ENCODE measurements at places on chromosomes 1 and 21.

- DNase-seq: no peak
Measured at GRCh38 chr1:154706851-154707250, 98.9 kb upstream of the ADAR start.

- no peak for DNase-seq
Measured at GRCh38 chr1:9601942-9602793, 13.5 kb downstream of the TMEM201 start.

GRCh38 chr1:5428351-5428750 lies 563.9 kb downstream of the NPHP4 start:
- DNase-seq: no peak

DNA sequence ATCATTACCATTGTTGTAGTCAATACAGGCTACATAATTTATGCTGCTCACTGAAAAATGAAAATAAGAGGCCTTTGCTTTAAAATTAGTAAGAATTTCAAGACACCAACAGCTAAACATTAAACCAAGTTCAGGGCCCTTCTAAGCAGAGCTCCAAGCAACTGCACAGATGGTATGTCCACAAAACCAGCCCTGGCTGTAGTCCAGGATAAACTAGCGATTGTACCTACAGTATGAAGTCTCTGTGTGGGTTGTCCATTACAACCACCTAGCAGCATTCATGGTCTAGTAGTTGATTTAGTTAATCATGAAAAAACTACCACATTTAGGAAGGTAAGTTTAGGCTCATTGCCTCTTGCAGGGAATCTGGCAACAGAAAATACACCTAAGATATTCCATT lies 35.3 kb downstream of the CLCA4 start:
- no peak for DNase-seq

GRCh38 chr1:168467452-168467851 lies 76.3 kb downstream of the XCL2 start:
- no peak for DNase-seq

DNA sequence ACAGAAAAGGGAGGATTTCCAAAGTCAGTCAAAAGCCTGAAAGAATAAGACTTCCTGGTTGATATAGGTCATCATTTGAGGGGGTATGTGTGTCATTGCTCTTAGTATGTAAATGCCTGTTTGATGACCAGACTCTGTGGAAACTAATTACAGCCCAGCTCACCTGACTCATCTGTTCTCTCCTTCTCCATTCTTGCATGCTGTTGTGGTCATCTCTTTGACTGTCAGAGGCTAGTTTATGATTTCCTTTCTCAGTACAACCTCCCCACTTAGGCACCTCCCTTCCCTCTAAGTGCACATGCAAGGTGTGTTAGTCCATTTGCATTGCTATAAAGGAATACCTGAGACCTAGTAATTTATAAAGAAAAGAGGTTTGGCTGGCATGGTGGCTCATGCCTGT lies 2.4 kb upstream of the C1orf116 start:
- no peak for DNase-seq

Data from activated T-cell treated with anti-CD3 and anti-CD28 coated beads, Interleukin-2, amount 50 U/mL, for 24 hours (primary cell).